ENCODE measurements at places on chromosomes 11 and 22. TPM values are rescaled to one million over a fixed set of nuclear protein-coding genes. Genes with fewer than 3 reads are reported as not detected.

DGCR6L gene
- total RNA-seq: 67.9 TPM

MYBPC3 gene
- total RNA-seq: not detected

DNAJB13 gene
- not detected for total RNA-seq

PLET1 gene
- total RNA-seq: not detected

PIH1D2 gene
- 0.17 TPM for total RNA-seq
